ENCODE measurements at places on chromosomes 3 and 15.

- peak; percentile 88 for DNase-seq
Measured at GRCh38 chr15:48250640-48251076, 44.6 kb downstream of the SLC12A1 start.

- peak; percentile 76 for DNase-seq
Measured at GRCh38 chr3:126352476-126353454, 4.4 kb downstream of the KLF15 start.

DNA sequence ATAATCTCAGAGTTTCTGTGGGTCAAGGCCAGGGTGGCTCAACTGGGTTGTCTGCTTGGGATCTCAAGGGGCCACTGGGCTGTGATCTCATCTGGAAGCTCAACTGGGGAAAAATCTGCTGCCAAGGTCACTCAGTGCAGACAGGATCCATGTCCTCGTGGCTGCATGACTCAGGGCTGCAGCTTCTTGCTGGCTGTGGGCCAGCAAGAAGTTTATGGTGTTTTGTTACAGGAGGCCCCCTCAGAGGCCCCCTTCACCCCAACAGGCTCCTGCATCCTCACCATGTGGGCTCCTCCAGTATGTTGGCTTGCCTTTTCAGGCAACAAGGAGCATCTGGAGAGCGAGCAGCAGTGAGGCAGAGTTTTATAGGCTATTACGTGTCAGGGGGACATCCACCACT, 14.6 kb downstream of the OCA2 start:
- peak; percentile 22 for DNase-seq

DNA sequence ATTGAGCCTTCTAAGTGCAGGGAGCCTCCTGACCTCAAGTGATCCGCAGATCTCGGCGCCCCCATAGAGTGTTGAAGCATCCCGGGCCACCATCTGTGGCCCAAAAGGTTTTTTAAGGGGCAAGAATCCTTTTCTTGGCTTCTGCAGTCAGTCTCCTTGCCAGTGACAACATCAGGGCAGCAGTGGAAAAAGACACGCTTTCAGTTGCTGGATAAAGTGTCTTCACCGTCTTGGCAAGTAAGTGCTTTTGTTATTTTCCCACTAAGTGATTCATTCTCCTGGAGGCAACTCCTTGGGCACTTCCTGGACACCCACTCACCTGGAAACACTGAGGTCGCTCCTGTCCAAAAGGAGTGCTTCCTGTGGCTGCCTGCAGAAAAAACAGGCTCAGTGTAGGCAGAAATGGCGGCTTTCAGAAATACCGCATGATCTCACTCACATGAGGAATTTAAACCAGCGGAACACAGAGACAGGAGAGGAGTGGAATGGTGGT, 71.7 kb upstream of the ABHD2 start:
- DNase-seq: peak; percentile 37

All from cardiac fibroblast (primary cell).